HCEC 1CT (cell line): ENCODE measurements at places on chromosomes 3 and 15.

DNA sequence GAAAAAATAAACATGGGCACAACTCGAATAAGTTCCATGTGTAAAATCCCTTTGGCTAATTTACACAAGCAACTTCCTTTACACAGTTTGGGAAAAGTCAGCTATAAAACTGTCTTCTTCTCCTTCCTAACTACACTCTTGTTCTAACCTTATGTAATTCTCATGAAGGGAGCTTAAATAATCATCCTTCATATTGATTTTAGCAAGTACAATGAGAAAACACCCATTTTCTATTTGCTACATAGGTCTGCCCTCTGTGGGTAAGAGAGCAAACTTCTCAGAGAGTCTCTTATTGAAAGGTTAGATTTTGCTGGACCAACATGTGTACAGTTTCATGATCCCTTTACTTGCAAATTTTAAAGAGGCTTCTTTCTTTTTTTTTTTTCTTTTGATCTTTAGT, 398.5 kb downstream of the ROBO1 start:
- DNase-seq = peak; percentile 25

DNA sequence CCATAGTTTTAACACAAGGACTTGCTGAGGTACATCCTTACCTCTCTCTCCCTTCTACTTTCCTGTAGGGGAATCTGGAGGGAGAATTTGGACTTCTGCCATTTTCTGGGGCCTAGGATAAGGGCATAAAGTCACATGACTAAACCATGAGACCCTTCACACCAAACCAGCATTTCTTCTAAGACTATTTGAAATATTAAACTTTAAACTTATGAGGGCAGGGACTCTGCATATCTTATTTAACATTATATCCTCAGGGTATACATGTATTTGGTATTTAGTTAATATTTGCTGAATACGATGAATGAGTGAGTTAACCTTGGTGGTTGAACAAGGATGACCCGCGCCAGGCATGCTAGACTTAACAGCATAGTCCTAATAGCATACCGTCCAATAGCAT, 63.4 kb downstream of the USP13 start:
- no peak for DNase-seq

DNA sequence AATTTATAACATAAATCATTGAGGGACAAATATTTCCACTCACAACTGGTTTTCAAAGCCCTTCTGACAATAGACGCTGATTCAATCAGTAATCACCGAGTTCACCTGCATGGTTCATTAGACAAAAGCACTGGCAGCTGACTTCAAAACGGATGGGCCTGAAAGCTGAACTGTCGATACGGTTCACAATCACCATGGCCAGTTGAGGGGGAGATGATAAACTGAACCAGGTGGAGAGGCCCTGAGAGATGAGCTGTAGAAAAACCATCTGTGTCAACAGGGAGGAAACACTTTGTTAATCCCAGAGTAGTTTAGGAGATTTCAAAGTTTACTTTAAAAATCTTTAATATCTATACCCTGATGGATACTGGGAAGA, 75.0 kb downstream of the PEX5L start:
- no peak for DNase-seq

DNA sequence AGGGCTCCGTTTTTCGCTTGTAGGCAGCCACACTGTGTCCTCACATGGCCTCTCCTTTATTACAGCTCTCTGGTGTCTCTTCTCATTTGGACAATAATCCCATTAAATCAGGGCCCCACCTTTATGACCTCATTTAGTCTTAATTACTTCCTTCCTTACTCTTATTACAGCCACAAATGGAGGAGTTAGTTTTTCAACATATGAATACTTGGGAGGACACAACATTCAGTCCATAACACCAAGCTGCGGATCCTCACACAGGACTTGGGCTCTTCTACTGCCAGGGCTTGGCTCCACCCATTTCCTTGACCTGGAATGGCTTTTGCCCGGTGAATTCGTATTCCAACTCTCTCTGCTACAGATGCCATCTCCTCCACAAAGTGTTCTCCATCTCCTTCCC, 74.3 kb upstream of the SLC7A14 start:
- no peak for DNase-seq

DNA sequence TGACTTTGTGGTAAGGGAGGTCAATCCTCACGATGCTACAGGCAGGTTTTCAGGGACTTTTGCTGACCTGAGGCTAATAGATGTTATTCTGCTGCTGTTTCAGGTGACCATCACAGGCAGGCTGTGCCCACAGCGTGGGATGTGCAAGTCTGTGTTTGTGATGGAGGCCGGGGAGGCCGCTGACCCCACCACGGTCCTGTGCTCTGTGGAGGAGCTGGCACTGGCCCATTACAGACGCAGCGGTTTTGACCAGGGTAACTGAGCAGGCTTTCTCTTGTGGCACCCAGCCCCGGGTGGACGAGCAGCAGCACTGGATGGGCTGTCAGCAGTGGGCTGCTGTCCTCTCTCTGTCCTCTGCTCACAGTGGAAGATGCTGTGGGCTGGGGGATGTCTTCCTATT, 22.0 kb downstream of the FAN1 start:
- no peak for DNase-seq
